Thoracic aorta endothelial cell (primary cell): ENCODE measurements at places on chromosomes 3 and 15. TPM values are rescaled to one million over a fixed set of nuclear protein-coding genes. Genes with fewer than 3 reads are reported as not detected.

RBMS3 gene
- total RNA-seq, result 49.6 and 51.3 TPM in 2 replicates

EPHA3 gene
- total RNA-seq, result not detected in 2 replicates

EBLN2 gene
- 12.3 and 12.4 TPM in 2 replicates for total RNA-seq

CDCP1 gene
- total RNA-seq, result 14.1 and 19.2 TPM in 2 replicates

TATDN2 gene
- 23.0 and 23.9 TPM in 2 replicates for total RNA-seq

COMMD2 gene
- total RNA-seq, result 48.3 and 51.8 TPM in 2 replicates

ACTL6A gene
- total RNA-seq, result 79.9 and 92.3 TPM in 2 replicates

LRRC31 gene
- total RNA-seq, result not detected in 2 replicates

FYTTD1 gene
- 62.2 and 65.4 TPM in 2 replicates for total RNA-seq
